ENCODE measurements at places on chromosomes 7 and 10.

DNA sequence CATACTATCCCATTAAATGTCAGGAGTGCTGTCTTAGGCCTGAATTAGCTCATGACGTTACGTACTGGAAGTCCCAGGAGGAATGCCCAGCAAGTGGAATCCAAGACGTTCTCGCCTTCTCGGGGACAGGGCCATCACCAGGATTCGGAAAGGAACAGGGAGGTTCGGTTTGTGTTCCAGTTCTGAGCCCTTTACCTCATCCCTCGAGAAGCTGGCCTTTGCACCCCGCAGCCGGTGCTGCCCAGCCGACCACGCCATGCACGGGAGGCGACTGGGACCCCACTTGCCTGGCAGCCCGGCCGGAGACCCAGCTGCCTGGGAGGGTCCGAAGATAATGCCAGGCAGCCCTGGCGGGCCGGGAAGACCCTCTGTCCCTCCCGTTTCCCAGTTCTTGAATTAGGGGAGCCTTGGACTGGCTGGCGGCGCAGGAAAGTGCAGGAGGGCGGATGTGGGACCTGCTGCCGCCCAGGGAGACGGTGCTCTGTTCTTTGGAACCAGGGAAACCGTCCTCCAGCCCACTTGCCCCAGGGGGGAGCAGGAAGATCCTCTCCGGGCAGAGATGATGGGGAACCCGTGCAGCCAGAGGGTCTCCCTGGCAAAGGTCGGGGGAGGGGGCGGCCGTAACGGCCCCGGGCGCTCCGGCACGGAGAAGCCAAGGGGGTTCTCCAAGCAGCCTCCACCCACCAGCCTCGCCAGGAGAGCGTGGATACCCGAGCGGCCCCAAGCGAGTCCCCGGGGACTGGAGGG lies 671 bp upstream of the CHST3 start:
- no peak for DNase-seq

- no peak for DNase-seq
These were observed 337.2 kb downstream of the C7orf25 start for GRCh38 chr7:42574685-42575084.

DNA sequence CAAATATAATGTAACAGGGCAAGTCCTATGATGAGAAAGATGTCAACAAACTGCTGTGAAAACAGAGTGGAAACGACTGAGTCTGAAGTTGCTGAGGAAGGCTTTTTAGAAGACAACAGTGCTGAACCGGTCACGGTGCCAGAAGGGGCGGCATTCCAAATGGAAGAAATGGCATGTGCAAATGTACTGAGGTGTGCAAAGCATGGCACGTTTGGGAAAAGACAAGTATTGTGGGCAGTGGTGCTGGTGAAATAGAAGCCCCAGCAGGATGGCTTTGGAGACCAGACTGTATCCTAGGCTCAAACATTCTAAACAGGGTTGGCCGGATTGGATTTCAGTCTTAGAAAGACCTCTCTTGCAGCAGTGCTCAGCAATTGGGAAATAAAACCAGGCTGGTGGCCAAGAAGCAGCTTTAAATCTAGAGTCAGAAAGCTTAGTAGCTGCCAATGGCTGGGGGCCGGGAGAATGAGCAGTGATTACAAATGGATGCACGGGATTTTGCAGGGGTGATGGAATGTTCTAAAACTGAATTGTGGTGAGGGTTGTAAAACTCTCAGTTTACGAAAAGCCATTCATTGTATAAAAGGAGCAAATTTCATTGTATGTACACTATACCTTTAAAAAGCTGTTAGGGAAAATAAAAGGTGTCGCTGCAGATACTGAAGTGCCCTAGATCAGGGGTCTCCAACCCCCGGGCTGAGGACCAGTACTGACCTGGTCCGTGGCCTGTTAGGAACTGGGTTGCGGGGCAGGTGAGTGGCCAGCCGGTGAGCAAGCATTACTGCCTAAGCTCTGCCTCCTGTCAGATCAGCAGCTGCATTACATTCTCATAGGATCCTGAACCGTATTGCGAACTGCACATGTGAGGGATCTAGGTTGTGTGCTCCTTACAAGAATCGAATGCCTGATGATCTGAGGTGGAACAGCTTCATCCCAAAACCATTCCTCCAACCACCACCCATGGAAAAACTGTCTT lies 141.6 kb downstream of the HIBADH start:
- no peak for DNase-seq

DNA sequence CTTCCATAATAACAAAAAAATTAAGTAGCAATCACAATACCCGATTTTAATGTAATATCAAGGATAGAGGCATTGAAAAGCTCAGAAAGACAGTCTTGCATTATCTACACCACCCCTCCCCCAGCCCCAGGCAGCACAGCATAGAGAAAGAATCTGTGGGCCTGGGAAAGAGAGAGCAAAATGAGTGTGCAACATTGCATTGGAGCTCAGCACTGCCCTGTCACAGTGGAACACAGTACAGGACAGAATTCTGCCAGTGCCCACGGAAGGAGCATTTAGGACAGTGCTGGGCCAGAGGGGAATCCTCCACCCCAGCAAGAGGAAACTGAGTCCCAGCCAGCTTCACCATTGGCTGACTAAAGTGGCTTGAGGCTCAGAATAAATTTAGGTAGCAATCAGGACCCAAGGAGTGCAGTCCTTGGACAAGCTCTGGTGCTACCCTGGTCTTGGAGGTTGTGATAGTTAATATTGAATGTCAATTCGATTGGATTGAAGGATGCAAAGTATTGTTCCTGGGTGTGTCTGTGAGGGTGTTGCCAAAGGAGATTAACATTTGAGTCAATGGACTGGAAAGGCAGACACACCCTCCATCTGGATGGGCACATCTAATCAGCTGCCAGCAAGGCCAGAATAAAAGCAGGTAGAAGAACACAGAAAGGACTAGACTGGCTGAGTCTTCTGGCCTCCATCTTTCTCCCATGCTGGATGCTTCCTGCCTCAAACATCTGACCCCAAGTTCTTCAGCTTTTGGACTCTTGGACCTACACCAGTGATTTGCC lies 234.4 kb downstream of the ANK3 start:
- DNase-seq = no peak

GRCh38 chr10:77289027-77289501 lies 348.5 kb downstream of the KCNMA1 start:
- no peak for DNase-seq

DNA sequence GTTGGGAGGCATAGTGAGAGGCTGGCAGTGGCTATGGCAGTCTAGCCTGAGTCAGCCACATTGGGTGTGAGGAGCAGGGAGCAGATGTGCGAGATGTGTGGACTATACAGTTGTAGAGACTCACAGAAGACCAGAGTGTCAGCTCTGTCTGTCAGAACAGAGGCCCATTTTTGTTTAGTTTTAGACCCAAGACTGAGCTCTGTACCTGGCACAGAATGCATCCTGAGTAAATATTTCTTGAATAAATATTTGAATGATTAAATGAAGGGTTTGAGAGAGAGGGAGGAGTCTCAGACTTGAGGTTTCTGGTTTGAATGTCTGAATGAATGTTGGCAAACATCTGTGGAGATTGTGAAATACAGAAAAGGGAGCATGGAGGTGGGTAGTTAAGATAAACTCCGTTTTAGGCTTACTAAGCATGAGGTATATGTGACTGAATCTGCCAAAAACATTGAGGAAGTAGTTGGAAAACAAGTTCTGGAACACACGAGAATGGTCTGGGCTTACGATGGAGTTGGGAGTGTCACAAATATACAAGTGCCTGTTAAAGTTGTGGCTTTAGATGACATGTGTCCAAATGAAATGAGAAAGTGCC lies 3.6 kb downstream of the SEC23IP start:
- DNase-seq = no peak

GRCh38 chr7:141402277-141402996 lies 148.8 kb upstream of the AGK start:
- DNase-seq = no peak

All from CD14-positive monocyte (primary cell).